Glomerular endothelial cell (primary cell): ENCODE measurements at places on chromosomes 2 and 18. TPM values are rescaled to one million over a fixed set of nuclear protein-coding genes. Genes with fewer than 3 reads are reported as not detected.

DNA sequence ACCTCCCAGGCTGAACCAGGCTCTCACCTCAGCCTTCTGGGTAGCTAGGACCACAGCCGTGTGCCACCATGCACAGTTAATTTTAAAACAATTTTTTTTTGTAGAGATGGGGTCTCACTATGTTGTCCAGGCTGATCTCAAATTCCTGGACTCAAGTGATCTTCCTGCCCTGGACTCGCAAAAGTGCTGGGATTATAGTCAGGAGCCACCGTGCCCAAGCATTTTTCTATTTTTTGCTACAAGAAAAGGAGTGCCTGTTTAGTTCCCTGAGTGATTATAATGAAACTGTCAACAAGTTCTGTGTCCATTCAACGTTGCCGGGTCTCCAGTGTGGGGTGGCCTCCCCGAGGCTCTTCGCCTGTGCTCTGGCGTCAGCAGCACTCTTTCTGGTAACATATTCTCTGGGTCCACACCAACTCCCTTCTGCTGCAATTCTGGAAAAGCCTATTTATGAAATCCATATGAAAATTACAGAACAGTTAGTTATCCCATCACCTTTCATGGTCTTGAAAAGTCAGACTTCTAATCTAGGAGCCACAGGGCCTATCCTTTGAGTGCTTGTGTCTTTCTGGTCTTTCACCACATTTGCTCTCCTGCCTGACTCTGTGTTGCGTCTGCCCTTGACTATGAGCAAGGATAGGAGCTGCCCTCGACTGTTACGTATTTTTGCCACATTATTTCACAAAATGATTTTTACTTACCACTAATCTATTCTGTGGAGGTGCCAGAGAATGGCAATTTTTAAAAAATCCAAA lies 172.7 kb downstream of the SOCS6 start:
- DNase-seq = no peak

Gene ITGB6
- 0.47 and 0.68 TPM in 2 replicates for total RNA-seq

DNA sequence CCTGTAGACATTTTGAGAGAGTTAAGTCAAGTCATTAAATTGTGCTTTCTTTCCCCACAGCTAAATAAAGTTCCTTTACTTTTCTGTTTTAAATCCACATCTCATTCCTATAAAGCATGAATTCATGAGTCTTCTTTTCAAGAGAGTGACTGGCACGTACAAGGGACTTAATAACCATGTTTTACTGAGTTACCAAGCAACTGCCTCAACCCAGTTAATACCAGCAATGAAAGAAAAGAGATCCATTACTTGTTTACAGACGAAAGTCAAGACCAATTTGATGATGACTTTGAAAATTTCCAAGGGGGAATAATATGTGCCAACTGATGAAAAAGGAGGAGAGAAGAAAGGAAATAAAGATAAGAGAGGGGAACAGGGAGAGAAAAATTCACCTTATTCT lies 1082.5 kb upstream of the GYPC start:
- no peak for DNase-seq

GRCh38 chr2:160347269-160347863 lies 146.2 kb downstream of the RBMS1 start:
- DNase-seq = no peak

DNA sequence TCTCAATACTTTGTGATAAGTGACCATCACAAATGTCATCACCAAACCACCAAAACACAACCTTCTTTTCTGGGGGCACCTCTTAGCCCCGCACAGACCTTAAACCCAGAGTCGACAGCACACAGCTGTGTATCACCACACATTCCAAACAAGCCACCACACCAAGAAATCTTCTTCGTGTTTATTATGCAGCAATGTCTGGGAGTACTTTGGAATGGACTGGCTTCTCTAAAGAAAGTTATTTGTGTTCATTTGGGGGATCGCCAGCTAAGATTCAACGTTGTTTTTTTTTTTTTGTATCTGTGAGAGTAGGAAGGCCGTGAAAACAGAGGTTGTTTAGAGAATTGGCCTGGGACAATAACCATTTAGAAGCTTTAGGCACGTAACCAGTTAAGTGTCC lies 1.1 kb upstream of the MTA3 start:
- no peak for DNase-seq

- DNase-seq = no peak
Observed at GRCh38 chr2:223602972-223603371, 811 bp upstream of the SCG2 start.

GRCh38 chr2:159209341-159210306 lies 76.9 kb downstream of the WDSUB1 start:
- DNase-seq = no peak

Gene ABCB11
- 0.18 TPM in 1 of 2 replicates, not detected in the other for total RNA-seq

Gene VAPA
- total RNA-seq = 156 and 181 TPM in 2 replicates

Gene SATB2
- 2.6 and 5.0 TPM in 2 replicates for total RNA-seq

- no peak for DNase-seq
Observed at GRCh38 chr2:201628545-201628944, 14.8 kb downstream of the TMEM237 start.

GRCh38 chr2:72150157-72150860 lies 2.6 kb upstream of the CYP26B1 start:
- peak; percentile 54 for DNase-seq

GRCh38 chr2:231161877-231162329 lies 36.5 kb upstream of the ARMC9 start:
- no peak for DNase-seq

DNA sequence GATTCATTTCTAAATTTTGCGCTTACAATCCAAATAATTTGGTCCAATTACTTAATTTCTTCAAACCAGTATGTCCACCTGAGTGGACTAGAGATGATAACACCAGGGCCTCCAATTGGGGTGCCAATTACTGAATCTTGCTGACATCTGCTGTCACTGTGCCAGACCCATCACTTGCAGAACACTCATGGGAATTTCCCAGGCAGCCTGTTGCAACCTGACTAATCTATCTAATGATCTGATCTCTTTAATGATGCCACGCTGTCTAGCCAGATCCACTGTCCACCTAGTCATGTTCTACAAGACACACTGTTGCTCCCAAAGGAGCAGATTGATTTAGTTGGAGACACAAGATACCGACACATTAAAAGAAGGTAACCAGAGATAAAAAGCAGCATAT lies 11.8 kb upstream of the LRP1B start:
- DNase-seq = no peak

Gene SLC23A3
- total RNA-seq = 1.3 TPM in 1 of 2 replicates, not detected in the other

Gene SCN3A
- total RNA-seq = 0.35 and 0.63 TPM in 2 replicates

DNA sequence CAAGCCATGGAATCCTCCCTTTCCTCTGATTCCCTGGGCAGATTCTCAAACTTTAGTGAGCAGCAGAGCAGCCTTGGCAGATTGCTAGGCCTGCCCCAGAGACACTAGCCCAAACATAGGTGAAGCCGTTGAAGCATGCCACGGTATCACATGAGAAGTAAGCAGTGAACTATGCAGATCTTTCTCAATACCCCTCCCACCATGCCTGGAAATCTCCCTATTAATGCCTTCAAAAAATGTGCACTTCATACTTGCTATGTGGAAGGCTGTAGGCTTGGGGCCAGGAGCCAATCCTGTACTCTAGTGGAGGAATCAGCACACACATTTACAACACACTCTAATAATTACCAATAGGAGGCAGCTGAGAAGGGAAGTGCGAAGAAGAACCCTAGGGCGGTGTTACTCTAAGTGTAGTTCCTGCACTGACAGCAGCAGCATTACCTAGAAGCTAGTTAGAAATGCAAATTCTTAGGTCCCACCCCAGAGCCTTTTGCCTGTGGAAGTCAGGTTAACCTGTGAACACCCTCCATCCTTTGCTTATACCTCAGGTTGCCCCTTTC lies 305.1 kb upstream of the SPRED2 start:
- no peak for DNase-seq

Gene CAB39
- total RNA-seq = 56.4 and 70.9 TPM in 2 replicates

DNA sequence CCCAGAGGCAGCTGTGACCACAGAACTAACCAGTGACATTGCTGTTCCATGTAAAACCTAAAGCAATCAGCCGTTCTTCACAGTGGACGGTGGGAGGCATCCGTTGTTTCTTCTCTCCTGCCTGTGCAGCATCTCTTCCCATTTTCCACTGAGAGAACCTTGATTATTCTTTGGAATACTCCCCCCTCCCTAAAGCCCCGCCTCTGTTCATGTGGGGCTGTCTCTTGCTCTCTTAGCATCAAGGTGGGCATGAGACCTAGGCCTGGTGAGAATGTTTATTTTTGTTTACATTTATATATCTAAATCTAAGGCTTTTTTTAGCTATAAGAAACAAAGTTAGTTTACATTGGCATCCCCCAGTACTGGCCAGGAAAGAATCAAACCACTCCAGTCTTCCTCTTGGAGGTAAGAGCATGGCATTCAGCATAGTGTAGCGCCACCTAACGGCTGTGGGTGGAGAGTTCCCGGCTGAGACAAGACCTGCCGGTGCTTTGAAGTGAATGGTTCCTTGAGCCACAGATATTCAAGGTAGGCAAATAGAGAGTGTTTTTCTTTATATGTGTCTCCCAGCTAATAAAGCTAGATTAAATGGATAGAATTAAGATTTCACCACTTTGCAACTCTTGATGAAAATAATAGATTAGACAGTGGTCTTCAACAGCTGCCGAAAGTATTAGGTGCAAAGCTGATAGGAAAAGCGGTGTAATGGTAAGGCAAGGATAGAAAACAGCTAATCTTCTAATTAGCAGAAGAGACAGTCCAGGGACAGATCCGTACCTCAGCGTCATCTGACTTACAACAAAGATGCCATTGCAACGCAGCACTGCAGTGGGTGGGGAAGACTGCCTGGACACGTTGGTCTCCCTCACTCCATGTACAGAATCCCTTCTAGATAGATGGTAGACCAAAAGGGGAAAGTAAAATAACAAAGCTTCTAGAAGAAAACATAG lies 219.6 kb upstream of the RAB12 start:
- peak; percentile 47 for DNase-seq

- no peak for DNase-seq
Observed at GRCh38 chr2:134319596-134320254, 65.9 kb downstream of the MGAT5 start.

- no peak for DNase-seq
Observed at GRCh38 chr2:29616569-29616968, 304.8 kb downstream of the ALK start.

Gene BCL11A
- 3.6 and 6.1 TPM in 2 replicates for total RNA-seq

GRCh38 chr2:105999211-105999989 lies 194.7 kb downstream of the UXS1 start:
- no peak for DNase-seq

- DNase-seq = no peak
Observed at GRCh38 chr2:160367887-160368286, 125.7 kb downstream of the RBMS1 start.

GRCh38 chr2:227828477-227828912 lies 14.9 kb downstream of the CCL20 start:
- no peak for DNase-seq

DNA sequence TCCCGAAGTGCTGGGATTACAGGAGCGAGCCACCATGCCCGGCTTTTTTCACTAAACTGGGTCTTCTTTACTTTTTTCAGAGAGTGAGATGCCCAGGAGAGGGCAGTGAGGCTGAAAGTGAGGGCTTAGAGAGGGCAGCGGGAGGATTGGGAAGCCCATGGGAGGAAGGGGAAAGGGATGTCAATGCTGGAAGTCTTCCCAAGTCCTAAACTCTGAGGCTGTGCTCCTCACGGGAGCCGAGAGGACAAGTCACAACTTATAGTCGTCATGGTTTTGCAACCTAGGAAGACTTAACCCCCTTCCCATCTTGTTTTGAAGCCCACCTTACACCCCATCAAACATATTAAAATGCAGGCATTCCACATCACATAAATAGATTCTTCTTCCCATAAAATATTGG lies 15.1 kb upstream of the MEP1B start:
- DNase-seq = no peak

GRCh38 chr2:7692657-7693161 lies 775.5 kb downstream of the RNF144A start:
- no peak for DNase-seq

GRCh38 chr2:186399082-186399644 lies 86.9 kb upstream of the ZC3H15 start:
- no peak for DNase-seq

DNA sequence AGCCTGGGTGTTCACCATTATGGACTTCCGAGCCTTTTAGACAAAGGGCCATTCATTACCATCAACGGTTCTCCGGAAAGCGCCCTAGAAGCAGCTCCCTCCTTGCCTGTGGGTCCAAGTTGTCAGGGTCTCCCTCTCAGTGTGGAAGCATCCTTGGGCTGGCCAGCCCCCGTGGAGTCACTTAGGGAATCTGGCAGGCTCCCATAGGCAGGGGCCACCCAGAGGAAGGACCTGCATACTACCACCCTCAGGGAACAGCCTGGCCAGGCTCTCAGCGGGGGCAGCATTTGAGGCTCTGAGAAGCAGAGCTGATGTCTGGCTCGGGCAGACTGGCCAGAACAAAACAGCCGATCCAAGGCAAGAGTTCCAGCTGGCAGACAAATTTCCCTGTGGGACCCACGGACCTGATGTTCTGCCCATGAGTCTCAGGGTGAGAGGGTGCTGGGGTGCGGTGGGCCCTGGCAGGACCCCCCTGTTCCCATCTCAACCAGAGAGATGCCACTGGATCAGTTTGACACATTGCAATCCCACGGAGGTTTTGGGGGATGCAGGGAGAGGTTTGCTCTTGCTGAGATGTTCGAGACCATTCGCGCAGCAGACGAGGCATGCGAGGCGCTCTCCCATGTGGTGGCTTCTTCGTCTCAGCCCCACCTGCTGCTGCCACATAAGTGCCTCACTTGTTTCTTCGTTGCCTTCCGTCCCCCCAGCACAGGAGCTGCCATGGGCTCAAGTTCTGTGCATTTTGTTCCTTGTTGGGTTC lies 56.9 kb downstream of the ACKR3 start:
- DNase-seq = no peak

- DNase-seq = no peak
Observed at GRCh38 chr2:237581326-237581725, 9.2 kb downstream of the RAB17 start.

- no peak for DNase-seq
Observed at GRCh38 chr2:428591-428990, 140.7 kb upstream of the ALKAL2 start.

DNA sequence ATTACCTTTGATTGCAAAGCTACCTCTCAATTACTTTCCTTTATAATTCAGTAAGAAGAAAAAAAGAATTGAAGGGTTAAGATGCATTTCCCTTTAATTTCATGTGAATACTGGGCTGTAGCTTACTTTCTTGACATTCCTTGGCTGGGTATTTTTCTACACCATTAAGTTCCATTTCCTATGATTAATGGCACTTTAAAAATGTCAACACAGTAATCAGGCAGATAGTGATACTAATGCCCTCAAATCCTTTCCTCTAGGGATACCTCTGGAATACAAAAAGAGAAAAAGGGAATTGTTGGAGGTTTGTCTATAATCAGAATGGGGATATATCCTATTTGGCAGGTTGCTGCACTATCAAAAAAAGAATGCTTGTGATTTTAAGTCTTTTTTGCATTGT lies 216.9 kb downstream of the SRBD1 start:
- no peak for DNase-seq

- DNase-seq = no peak
Observed at GRCh38 chr2:47109007-47109375, 46.1 kb downstream of the STPG4 start.

- no peak for DNase-seq
Observed at GRCh38 chr2:181957668-181958067, 28.0 kb upstream of the PPP1R1C start.

GRCh38 chr2:96114546-96114902 lies 1.8 kb downstream of the ADRA2B start:
- DNase-seq = no peak

Gene CREG2
- 17.7 and 31.7 TPM in 2 replicates for total RNA-seq

GRCh38 chr2:86648681-86649080 lies 25.0 kb upstream of the RNF103 start:
- no peak for DNase-seq

GRCh38 chr2:73830871-73831401 lies 2.2 kb downstream of the STAMBP start:
- DNase-seq = no peak

Gene PUM2
- total RNA-seq = 39.1 and 55.0 TPM in 2 replicates

GRCh38 chr2:213220967-213221603 lies 63.2 kb upstream of the SPAG16 start:
- no peak for DNase-seq

GRCh38 chr18:48454261-48454757 lies 45.1 kb upstream of the ZBTB7C start:
- no peak for DNase-seq
